BJ (cell line): ENCODE measurements at places on chromosomes 13 and 19. TPM values are rescaled to one million over a fixed set of nuclear protein-coding genes. Genes with fewer than 3 reads are reported as not detected.

DNA sequence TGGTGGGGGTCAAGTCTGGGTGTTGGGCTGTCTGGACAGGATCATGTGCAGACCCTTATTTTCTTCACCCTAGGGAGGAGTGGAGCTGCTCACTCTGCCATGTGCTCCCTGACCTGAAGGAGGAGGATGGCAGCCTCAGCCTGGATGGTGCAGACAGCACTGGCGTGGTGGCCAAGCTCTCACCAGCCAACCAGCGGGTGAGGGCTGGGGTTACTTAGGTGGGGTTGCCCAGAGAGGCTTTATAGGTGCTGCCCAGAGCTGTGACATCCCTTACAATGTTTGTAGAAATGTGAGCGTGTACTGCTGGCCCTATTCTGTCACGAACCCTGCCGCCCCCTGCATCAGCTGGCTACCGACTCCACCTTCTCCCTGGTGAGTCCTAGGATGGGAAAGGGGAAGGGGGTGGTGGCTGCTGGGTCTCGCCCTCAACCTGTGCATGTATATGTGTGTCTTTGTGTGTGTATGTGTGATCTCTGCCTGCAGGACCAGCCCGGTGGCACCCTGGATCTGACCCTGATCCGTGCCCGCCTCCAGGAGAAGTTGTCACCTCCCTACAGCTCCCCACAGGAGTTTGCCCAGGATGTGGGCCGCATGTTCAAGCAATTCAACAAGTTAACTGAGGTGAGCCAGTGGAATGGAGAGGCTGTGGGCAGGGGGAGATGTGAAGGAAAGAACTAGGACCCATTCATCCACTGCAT lies 5.1 kb downstream of the CHMP2A start:
- no peak for DNase-seq

The SHISA7 gene
- not detected in 2 replicates for polyA plus RNA-seq

The CERS1 gene
- 0.39 and 0.83 TPM in 2 replicates for polyA plus RNA-seq

- no peak for DNase-seq
These were observed 39.4 kb downstream of the VAV1 start for GRCh38 chr19:6811906-6812305.

DNA sequence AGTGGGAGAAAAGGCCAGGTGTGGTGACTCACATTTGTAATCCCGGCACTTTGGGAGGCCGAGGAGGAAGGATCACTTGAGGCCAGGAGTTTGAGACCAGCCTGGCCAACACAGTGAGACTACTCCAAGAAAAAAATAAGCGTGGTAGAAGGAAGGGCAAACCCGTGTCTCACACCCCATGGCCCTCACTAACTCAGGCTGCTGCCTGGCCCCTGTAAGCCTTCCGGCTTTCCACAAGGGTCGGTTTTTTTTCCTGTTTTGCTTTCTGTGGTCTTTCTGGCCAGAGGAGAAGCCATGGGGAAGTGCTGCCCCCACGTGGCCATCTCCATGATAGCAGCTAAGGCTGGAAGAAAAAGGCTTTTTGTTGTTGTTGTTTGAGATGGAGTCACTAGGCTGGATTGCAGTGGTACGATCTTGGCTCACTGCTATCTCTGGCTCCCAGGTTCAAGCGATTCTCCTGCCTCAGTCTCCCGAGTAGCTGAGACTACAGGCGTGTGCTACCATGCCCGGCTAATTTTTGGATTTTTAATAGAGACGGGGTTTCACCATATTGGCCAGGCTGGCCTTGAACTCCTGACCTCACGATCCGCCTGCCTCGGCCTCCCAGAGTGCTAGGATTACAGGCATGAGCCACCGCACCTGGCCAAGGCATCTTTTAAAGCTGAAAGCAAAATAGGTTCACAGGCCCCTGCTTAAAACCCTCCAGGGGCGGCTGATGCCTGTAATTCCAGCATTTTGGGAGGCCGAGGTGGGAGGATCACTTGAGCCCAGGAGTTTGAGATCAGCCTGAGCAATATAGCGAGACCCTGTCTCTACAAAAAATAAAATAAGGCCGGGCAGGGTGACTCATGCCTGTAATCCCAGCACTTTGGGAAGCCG lies 7.5 kb upstream of the ARHGEF18 start:
- DNase-seq: peak; percentile 7

DNA sequence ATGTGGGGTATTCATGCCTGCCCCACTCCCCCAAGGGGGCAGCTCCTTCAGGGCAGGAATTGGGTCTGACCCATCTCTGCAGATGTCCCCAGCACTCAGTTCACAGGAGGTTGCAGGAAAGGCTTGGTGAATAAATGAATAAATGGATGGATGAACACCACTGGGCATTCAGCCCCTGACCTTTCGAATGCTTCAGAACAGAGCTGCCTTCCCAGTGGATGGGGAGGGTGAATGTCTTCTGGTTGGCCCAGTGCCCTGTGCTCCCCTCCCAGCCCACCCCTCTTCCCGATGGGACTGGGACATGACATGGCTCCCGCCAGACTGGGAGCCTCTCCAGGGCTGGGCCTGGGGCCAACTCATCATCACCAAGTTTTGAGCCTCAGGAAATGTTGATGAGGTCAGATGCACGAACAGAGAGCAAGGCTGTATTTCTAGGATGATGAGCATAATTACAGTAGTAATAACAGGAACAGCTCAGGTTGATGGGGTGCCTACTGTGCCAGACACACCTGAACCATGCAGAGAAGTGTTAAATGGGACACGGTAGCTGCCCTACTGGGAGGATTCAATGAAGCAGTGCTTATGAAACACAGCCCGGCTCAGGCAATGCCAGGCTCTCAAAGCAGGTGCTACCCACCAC lies 25.7 kb downstream of the VRK3 start:
- no peak for DNase-seq

- DNase-seq: no peak
These were observed 4.8 kb downstream of the PIAS4 start for GRCh38 chr19:4012092-4012974.

- DNase-seq: no peak
These were observed 391 bp downstream of the KLF1 start for GRCh38 chr19:12886651-12886968.

The RNF113B gene
- polyA plus RNA-seq: not detected in 2 replicates

DNA sequence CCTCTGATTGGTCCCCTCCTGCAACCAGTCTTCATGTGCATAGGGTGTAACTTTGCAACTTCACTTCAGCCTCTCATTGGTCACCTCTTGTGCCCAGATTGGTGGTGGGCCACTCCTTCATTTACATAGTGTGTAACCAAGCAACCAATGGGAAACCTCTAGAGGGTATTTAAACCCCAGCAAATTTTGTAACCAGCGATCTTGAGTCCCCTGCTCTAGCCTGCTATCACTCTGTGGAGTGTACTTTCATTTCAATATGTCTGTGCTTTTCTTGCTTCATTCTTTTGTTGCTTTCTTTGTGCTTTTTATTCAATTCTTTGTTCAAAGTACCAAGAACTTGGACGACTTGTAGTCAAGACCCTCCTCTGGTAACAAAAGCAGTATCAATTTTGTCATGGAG lies 1336.9 kb upstream of the SPRY2 start:
- DNase-seq: no peak

GRCh38 chr13:98377635-98378378 lies 199.1 kb downstream of the STK24 start:
- DNase-seq: no peak

- DNase-seq: peak; percentile 46
These were observed 31.5 kb downstream of the KLF5 start for GRCh38 chr13:73090116-73090822.

The OVOL3 gene
- not detected in 2 replicates for polyA plus RNA-seq
